T-helper 2 cell (primary cell): ENCODE measurements at places on chromosomes 1 and 21.

- DNase-seq, result no peak
Measured at GRCh38 chr1:232316864-232317263, 313.1 kb downstream of the SIPA1L2 start.

- no peak for DNase-seq
Measured at GRCh38 chr1:99348397-99349132, 84.3 kb downstream of the PLPPR4 start.

DNA sequence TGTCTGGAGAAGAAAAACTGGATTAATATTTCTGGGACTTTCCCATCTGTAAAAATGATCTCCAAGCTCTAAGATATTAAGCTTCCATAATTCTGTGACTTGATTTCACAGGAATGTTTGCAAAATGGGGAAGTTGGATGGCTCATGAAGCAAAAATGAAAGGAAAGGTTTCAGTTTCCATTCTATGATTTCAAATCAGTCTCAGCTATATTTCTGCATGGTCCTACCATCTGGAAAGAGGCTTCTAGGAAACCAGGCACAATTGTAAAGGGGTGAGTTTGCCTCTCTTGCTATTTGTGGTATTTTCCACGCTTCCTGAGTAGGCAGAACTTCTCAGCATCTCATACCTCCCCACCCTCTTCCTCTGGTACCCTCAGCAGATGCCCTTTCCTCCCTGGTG lies 22.4 kb upstream of the ACTN2 start:
- DNase-seq, result no peak

DNA sequence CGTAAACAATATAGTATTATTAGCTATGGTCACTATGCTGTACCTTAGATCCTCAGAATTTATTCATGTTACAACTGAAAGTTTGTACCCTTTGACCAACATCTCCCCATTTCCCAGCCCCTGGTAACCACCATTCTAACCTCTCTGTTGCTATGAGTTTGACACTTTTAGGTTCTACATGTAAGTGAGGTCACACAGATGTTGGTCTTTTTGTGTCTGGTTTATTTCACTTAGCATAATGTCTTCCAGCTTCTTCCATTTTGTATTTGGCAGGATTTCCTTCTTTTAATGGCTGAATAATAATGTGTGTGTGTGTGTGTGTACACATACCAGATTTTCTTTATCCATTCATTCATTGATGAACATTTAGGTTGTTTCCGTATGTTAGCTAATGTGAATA lies 139.5 kb downstream of the FAF1 start:
- no peak for DNase-seq

DNA sequence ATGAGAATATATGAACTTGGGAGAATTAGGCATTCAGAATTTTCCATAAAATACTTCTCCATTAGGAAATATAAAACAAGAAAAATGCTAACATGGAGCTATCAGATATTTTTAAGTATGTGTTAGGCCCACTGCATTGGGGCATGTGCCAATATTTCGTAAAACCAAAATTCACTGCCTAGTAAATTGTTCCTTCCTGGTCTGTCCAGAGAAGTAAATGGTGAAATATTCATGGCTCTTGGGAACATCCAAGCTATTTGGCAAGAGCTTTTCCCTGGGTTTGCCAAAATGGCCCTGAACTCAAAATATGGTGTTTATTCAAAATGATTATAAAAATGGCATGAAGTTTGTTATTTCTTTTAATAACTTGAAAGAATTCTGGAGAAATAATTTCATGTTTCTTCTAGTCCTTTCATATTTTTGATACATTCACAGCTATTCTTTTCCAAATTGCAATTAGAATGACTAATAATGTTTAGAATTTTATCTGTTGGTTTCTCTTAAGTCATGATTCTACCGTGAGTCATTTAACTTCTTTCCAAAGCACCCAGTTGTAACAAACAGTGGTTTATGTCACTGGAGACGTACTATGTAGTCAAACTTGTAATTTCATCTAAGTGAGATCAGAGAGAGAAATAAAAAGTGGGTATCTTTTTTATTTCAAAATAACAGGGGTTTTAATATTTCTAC lies 25.7 kb upstream of the SLC19A2 start:
- DNase-seq, result no peak

- no peak for DNase-seq
Measured at GRCh38 chr1:171081314-171081753, 9.4 kb upstream of the FMO3 start.

DNA sequence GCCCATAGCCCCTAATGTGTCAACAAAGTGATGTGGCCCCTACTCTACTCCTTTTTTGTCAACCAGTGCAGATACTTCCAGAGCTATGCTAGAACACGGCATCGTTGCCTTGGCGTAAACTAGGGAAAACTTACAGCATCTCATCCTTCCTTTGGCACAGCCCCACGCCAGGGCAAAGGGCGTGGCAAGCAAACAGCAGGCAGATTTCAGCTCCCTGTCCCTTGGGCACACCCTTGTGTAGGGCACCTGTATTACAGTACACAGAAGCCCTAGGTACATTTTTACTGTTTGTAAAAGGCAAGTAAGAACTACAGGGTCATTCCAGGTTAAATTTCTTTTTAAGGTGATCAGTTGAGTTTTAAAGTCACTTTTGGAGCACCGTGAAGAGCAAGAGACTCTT lies 29.3 kb downstream of the PRDX6 start:
- DNase-seq, result no peak

GRCh38 chr1:211013346-211014240 lies 120.4 kb downstream of the KCNH1 start:
- no peak for DNase-seq

- DNase-seq, result no peak
Measured at GRCh38 chr1:108646265-108646647, 14.6 kb downstream of the HENMT1 start.

DNA sequence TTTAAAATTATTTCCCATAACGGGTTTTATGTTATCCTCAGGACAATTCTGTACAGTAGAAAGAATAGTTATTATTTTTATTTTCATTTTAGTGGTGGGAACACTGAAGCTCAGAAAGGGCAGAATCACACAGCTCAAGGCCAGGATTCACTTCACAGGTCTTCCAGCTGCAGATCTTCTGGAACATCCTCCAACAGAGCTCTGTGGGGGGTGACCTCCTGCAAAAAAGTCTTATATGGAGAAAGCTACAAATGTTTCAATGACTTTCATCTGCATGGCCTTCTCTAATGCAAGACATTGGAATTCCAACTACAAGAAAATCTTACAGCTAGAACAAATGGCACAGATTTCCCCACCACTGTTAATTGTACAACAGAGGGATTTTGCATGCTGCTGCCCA lies 64.2 kb downstream of the SEC16B start:
- no peak for DNase-seq

- DNase-seq, result no peak
Measured at GRCh38 chr1:221522529-221522940, 219.4 kb downstream of the DUSP10 start.
